ENCODE measurements at places on chromosomes 2 and 18.

- DNase-seq = no peak
Measured at GRCh38 chr2:211503856-211504255, 947.5 kb downstream of the CPS1 start.

DNA sequence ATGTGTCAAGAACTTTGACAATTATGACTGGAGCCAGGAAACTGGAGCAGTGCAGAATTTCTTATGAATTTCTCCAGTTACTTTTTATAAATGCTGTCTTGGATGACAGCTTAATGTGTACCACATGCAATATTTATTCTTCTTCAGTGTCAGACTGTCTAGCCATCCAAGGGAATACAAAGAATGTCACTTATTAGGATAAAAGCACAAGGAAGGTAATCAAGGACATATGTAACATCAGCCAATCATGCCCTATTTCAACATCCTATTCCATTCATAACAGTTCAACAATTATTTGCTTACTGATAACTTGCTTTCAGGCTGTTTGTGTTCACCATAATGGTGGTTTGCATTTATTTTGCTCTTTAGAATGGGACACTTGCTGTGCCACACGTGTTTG is 139.8 kb downstream of the OLA1 start:
- DNase-seq = no peak

DNA sequence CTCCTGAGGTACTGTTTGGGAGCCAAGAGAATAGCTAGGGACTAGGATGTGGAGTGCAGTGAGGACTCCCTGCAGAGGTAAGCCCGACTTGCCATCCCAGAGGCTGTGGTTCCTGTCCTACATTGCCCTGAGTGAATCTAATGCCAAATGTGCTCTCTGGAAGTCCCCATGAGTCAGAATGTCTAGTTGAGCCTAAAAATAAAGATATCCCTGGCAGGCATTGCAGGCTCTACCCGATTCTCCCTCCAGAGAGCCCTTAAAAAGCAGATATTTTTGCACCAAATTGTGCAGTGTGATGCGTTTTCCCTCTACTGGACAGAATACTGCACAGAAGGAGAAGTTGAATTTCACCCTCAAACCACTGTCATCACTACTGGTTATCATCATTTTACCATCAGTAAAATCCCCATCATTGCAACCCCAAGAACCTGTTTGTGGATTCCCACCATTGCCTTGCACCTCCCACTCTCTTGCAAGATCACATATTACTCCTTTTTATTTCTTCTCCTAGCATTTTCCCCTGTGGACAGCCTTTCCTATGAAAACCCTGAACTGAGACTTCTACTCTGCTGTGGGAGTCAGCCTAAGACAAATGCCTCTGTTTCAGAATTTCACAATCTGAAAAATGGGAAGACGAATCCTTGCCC is 98.0 kb downstream of the MARCHF4 start:
- no peak for DNase-seq

DNA sequence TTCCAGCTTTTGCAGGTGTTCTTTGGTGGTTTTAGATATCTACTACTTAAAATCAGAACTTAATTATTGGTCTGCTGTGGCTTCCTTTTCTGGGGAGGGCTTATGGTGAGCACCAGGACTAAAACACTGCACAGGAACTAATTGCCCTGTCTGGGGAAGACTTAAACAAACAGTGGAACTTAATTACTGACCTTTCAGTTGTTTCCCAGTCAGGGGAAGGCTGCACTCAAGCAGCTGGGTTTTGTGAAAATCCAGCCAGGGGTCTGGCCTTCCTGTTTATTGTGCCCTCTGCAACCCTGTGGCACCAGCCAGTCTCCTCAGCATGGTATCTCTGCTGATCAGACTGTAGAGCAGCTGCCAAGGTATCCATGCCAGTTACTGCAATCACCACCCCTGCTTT is 398.2 kb downstream of the ADCYAP1 start:
- no peak for DNase-seq

DNA sequence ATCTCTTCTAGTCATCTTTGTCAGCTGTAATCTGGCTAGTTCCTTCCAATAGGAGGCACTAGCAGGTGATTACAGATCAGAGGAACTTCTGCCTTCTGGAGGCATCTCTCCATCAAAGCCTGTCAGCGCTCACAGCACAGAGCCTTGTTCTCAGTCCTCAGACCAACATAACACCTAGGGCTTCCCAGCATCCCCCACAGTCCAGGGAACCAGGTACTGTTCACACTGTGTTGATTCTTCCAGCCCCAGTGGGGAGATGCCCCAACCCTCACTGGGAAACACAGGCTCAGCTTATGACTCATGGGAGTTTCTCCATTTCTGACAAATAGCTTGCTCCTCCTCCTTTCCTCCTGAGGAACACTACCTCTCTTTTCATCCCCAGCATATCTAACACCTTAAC is 601.7 kb downstream of the CBLN2 start:
- DNase-seq = no peak

- DNase-seq = no peak
Measured at GRCh38 chr2:231152800-231153557, 28.1 kb upstream of the HTR2B start.

Data from GOT3 (cell line).